ENCODE measurements at places on chromosomes 11 and 22.

- DNase-seq, result no peak
These were observed 184.2 kb downstream of the MN1 start for GRCh38 chr22:27617214-27617881.

- DNase-seq, result no peak
These were observed 5.3 kb downstream of the IFITM10 start for GRCh38 chr11:1744891-1745700.

DNA sequence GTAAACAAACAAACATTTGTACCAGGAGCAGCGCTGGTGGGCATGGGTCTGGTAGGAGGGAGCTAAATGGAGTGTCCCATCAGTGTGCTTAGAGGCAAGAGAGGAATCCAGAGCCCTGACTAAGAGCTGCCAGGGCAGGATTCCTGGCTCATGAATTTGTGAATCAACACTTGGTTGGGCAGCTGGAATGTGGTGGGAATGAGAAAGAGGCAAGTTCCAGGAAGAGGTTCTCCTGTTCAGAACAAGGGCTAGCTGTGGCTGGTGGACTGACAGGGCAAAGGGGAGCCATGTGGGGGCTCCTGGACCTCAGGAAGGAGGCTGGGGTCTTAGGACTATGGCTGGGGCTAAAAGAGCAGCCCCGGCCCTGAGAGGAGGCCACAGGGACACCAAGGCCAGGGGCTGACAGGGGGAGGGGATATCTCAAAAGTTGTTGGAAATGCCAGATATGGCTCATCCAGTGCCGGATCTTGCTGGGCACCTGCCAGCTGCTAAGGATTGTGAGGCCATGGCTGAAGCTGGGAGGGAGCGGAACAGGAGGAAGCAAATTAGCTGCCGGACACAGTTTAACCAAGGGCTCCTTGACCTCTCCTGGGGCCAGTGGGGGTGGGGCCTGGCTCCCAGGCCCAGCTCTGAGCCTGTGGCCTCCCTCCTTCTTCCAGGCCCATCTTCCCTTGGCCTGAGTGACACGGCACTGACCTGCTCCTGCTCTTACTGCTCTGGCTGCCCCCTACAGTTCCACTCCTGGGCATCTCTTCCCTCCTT, 14.6 kb upstream of the P2RY6 start:
- no peak for DNase-seq

GRCh38 chr11:70351646-70352045, 46.7 kb upstream of the CTTN start:
- DNase-seq, result no peak

DNA sequence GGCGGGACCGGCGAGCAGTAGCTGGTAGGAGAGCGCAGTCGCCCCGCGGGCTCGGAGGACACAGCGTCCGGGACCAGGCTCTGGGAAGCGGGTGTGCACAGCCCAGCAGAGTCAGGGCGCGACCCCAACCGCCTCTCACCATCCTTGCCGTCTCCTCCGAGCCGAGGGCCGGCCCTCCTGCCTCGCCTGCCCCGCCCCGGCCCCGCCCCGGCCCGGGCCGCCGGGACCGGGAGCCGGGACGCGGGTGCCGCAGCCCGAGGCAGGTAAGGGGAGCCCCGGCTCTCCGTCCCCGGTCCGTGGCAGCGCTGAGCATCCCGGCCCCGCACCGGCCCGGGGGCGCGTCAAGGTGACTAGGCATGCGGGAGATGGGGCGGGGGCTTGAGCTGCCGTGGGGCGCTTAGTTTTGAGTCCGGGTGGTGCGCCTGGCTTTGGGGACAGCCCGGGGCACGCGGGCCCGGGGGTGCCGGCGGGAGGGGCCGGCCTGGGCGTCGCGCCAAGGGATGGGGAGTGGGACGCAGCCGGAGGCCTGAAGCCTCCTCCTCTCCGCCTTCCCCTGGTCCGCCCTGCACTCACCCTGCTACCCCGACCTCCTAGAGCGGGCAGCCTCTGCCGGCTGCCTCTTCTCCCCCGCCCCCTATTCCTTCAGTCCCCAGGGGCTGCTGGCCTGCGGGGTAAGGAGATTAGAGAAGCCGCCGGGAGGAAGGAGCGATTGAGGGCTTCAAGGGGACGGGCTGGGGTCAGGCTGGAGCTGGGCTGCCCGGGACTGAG, at the start of gene ABCG4:
ABCG4 (plus strand) TSS at position 35 of the 768 bp plus-strand sequence. CDS start 914 bp downstream, outside the sequence.
- no peak for DNase-seq

DNA sequence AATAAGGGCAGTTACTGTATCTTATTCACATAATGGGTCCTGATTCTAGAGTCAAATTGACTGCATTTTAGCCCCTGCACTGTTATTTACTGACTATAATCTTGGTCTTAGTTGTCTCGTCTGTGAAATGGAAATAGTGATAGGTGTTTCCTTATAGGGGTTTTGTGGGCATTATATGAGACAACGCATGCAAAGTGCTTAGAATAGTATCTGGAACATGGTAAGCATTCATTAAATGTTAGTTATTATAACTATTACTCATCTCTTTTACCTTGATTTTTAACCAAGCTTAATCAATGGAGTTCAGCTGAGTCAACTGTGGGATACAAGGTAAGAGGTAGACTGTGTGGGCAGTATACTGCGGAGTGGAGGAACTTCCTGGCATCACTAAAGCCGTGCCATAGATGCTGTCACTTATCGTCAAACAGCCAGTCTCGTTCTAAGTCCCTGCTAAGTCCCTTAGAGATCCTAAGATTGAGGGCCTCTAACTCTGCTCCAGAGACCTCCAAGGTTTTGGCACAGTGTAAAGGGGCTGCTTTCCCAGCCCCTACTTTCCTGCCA, 2.6 kb upstream of the ZC3H12C start:
- no peak for DNase-seq
